ENCODE measurements at places on chromosomes 2 and 18.

DNA sequence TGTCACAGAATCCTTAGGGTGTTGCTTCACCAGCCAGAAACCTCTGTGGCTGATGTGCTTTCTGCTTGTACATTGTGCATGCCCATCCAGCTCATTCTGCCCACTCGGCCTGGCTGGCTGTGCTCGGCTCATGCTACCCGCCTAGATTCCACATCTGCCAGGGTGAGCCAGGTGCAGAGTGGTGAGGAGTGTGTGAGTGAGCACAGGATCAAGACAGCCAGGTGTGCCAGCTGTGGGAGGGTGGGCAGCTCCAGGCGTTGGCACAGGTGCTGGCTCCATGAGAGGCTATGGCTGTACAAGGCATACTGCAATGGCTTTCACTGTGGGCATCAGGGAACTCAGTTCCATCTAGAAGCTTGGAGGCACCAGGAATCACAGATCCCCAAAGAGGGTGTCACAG is 1321.8 kb upstream of the CRIM1 start:
- DNase-seq = no peak

- DNase-seq = no peak
Measured at GRCh38 chr2:46436800-46437199, 42.6 kb upstream of the TMEM247 start.

DNA sequence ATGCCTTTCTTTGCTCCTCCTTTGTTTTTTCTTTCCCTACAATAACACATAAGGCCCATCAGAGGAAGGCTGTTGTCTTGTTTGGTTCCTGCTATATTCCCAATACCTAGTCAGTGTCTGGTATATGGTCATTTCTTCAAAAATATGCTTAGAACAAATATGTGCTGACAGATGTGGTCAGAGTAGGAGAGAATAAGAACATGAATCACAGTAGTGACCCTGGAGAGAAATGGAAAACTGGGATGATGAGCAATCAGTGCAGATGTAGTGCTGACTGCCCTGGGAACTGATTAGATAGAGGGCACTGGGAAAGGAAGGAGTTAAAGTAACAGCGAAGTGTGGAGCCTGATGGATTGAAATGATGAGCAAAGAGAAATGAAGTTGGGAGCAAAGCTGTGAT is 189.4 kb upstream of the LHCGR start:
- no peak for DNase-seq

GRCh38 chr2:225600444-225600843 is 200.9 kb downstream of the NYAP2 start:
- no peak for DNase-seq

DNA sequence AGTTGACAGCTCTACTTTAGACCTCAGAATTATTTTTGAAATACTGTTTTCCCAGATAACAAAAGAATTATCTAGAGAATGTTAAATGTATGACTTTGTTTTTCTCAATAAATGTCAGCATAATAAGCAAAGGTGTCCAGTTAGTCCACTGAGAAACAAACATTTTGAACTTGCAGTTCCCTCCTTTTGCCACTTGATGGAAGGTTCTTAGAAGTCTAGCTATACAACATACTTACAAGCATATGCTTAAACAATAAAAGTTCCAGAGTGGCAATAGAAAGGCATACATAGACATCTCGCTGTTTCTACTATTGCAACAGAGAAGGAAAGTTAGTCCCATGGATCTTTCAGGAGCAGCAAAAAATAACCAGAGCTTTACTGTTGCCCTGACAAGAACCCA is 11.8 kb downstream of the NDUFA10 start:
- no peak for DNase-seq

- DNase-seq = no peak
Measured at GRCh38 chr18:13566941-13567746, 159.2 kb downstream of the FAM210A start.

GRCh38 chr2:205494537-205495235 is 187.6 kb upstream of the NRP2 start:
- no peak for DNase-seq

GRCh38 chr2:204550751-204551511 is 5.7 kb downstream of the PARD3B start:
- DNase-seq = no peak

- no peak for DNase-seq
Measured at GRCh38 chr2:192184349-192184748, 10.4 kb downstream of the TMEFF2 start.

DNA sequence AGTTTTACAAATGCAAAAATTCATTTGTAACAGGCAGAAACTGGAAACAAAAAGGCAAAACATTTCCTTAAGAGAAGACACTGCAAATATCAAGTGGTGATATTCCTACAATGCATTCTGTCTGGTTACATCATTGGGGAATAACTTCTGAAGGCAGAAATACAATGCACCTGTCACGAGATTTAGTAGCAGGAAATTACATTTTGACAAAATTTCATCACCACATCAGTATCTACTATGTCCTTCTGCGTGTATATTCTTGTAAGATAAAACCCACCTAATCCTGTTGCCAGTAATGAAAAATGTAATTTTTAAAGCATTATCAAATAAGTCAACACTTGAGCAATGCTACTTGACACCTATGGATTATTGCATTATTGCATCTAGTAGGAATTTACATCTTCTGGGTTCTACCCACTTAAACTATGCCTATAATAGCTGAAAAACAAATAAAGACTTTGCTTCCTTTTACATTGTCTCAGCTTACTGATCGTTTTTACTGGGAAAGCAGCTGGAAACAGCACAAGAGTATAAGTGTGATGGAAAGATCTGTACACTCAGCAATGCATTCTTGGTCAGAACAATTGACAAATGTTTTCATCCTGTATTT is 59.5 kb downstream of the IRS1 start:
- no peak for DNase-seq

GRCh38 chr18:67133669-67134068 is 382.9 kb downstream of the DSEL start:
- DNase-seq = no peak

- DNase-seq = no peak
Measured at GRCh38 chr2:167501618-167502017, 613.3 kb downstream of the XIRP2 start.

- DNase-seq = no peak
Measured at GRCh38 chr2:182949572-182950189, 83.2 kb upstream of the FRZB start.

DNA sequence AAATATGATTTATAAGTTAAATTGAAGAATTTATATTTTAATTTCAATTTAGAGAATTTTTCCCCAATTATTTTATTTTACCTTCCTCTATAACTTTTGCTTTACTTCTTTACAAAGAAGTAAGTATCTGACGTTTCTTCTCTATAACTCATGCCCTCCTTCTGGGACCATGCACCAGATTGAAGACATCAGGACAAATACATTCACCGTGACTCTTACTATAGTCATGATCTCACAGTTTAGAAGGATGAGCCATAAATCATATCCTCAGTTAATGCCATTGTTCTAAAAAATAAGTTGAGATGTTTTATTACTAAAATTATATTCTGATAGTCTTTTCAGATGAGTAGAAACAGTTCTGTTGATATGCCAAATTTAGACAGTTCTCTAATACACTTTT is 279.3 kb downstream of the TMX3 start:
- no peak for DNase-seq

DNA sequence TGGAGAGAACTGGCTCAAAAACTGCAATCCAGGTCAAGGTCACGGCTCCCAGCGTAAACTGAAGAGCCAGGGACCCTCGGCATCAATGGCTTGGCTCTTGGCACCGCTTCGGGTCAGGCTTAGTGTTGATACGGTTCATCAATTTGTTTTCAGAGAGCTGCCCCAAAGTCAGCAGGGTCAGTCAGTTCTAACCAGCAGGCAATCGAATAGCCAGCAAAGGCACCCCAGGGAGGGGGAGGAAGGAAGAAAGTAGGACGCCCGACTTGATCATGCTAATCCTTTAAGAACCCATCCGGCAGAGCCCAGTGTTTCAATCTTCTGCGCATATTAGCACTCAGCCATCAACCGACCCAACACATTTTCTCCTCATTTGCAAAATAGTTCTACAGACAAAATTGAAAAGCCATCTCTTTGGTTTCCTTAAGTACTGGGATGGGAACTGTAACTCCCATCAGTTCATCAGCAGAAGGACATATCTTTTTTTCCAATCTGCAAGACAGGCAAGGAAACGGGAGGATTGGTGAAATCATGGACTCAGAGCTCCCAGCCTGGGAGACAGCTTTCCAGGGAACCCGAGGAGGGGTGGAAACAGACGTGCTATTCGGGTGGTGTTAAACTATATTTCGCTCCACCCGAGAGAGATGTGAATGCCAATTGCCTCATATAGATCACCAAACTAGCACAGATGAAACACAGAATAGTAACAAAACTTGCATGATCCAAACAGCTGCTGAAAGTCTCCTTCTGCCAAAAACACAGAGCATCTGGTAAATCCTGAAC is 40.7 kb upstream of the CABLES1 start:
- DNase-seq = no peak

DNA sequence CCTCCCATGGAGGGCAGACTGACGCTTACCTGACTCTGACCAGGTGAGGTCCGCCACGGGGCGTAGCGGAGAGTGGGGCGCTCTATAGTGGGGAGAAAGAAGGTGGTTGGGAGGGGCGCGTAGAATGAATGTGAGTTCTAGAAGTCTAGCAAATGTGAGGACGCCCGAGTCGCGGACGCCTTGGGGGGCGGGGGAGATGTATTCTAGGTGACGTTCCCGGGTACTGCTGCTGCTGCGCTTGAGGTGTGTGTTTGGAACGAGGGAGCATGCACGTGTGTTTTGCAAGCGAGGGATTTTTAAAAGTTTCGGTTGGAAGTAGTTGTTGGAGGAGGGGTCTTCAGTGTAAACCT is 758 bp downstream of the RIF1 start:
- no peak for DNase-seq

GRCh38 chr2:109321570-109321969 is 192.6 kb downstream of the SH3RF3 start:
- no peak for DNase-seq

GRCh38 chr2:44524347-44524926 is 162.7 kb downstream of the CAMKMT start:
- no peak for DNase-seq

- no peak for DNase-seq
Measured at GRCh38 chr2:218983934-218984238, 1.1 kb downstream of the FEV start.

DNA sequence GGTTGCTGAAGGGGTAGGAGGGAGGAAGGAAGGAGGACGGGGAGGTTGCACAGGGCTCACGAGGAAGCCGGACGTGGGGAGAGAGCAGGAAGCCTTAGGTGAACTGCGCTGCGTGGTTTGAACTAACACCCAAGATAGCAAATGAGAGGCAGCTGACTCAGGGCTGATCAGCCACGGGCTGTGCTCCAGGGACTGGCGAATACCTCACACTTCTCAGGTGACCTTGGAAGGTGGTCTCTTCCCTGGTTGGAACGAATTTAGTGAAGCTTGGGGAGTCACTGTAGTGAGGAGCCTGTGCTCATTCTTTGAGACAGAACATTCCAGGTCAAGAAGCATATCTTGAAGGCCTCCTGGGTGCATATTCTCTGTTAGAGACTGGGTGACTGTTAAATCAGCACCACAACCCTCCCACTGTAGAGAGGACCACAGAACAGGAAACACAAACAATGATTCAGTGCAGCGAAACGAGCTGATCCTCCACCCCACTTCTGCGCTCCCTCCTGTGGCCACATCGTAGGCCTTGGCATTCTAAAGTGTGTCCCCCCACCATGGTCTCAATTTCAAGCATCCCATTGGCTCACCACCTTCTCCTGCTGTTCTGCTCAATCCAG is 33.8 kb downstream of the TOGARAM2 start:
- DNase-seq = no peak

DNA sequence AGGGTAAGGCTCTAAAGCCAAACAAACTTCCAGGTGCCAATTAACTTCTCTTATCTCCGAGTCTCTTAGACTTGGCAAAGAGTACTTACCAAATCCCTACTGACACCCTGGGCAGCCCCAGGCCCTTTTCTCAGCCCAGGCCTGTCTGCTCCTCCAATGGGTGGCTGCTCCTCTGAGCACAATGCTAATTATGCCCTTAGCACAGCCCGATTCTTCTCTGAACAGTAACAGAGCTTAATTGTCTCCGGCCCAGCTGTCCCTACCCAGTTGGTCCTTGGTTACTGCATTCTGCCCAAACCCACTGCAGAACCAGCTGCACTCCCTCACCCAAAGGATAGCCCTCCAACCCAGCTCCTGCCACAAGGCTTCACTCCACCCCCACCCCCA is 110.3 kb downstream of the SMAD7 start:
- DNase-seq = no peak

GRCh38 chr2:70570041-70570661 is 16.5 kb upstream of the TGFA start:
- DNase-seq = no peak

DNA sequence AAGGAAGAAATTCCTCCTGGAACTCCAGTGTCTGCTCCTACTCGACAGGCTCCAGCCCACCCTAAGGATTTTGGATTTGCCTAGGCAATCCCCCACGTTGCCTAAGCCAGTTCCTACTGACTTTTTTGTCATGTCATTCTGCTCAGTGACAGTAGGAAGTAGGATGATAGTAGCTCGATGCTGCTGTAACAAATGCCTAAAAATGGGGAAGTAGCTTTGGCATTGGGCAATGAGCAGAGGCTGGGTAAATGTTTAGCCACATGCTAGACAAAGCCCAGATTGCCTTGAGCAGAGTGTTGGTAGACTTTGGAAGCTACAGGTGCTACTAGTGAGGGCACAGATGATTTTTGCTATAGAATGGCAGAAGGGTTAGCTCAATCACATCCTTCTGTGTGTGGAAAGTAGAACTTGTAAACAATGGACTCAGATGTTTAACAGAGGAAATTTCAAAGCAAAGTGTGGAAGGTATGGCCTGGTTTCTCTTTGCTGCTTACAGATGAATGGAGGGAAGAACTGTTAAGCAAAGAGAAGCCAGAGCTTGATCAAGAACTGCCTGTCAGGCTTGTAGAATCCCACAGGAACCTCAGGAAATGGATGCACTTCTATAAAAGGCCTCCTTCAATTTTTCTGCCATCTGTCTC is 154.8 kb downstream of the RNF144A start:
- DNase-seq = no peak

DNA sequence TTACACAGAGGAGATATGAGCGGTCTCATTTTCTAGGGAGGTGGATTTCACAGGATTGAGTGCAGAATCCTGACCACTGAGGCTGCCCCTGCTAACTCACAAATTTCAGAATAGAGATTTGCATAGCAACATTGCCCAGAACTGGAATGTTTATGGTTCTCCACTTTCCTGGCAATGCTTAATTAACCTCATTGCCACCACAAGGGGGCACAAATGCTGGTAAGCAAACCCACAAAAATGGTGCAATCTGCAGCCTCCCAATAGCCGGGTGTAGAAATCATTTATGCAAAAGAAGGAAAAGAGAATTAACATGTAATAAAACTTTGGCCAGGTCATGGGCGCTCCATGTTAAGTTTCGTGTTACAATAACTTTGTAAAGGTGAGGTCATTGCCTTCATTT is 112.4 kb downstream of the CYRIA start:
- no peak for DNase-seq

- no peak for DNase-seq
Measured at GRCh38 chr2:46794693-46795317, 120.8 kb downstream of the MCFD2 start.
